Activated naive CD4-positive, alpha-beta T cell (primary cell): ENCODE measurements at places on chromosomes 3 and 15.

- DNase-seq = no peak
These were observed 2.4 kb upstream of the MYZAP start for GRCh38 chr15:57589281-57589680.

- no peak for DNase-seq
These were observed 115.9 kb downstream of the EEFSEC start for GRCh38 chr3:128269006-128269775.

GRCh38 chr15:62515696-62516395 lies 350.8 kb upstream of the C2CD4B start:
- no peak for DNase-seq

- DNase-seq = no peak
These were observed 136.3 kb downstream of the PLD1 start for GRCh38 chr3:171673951-171674350.

DNA sequence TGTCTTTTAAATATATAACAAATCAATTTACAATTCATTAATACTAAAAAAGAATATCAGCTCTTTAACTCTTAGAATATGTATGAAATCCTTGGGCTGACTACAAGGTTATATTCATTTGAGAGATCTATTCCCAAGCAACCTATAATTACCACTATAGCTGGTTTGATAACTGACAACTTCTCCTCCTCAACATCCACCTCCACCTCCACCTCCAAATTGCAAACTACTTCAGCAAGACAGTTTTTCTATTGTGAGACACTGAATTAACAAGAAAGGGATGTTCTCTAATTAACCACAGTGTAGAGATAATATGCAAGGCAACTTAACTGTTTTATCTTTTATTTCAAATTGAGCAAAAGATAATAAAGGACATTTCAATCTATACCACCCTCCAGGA lies 284.8 kb upstream of the ARL6 start:
- no peak for DNase-seq

DNA sequence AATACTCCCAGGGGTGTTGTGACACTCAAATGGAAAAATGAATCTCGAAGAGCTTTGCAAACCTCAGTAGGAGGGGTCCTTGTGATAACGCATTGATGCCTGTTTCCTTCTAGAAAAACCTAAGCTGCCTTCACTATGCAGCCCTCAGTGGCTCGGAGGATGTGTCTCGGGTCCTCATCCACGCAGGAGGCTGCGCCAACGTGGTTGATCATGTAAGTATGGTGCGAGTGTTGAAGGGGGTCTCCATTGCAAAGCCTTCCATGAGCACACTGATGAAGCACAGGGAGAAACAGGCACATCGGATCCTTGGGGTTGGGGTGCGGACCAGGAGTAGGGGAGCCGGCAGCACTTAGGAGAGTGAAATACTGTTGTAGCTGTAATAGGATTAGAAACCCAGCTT lies 22.3 kb downstream of the ANKDD1A start:
- no peak for DNase-seq

- no peak for DNase-seq
These were observed 85.8 kb downstream of the ANP32A start for GRCh38 chr15:68734881-68735280.
